Naive thymus-derived CD4-positive, alpha-beta T cell (primary cell): ENCODE measurements at places on chromosomes 11 and 22. TPM values are rescaled to one million over a fixed set of nuclear protein-coding genes. Genes with fewer than 3 reads are reported as not detected.

The MSANTD2 gene
- 29.5 TPM for total RNA-seq

- DNase-seq = no peak
These were observed 6.8 kb upstream of the CREB3L1 start for GRCh38 chr11:46270684-46271083.

The MMP13 gene
- total RNA-seq = not detected in 2 replicates

- DNase-seq = no peak
These were observed 320.5 kb upstream of the ANO3 start for GRCh38 chr11:26011474-26011873.

DNA sequence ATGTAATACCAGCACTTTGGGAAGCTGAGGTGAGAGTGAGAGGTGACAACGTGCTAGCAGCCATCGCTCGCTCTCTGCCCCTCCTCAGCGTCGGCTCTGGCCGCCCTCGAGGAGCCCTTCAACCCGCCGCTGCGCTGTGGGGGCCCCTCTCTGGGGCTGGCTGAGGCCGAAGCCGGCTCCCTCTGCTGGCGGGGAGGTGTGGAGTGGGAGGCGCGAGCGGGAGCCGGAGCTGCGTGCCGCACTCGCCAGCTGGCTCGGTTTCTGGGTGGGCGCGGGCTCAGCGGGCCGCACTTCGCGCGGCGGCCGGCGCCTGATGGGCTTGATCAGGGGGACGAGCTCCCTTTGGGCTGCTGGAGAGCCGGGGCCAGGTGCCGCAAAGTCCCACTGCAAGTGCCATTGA lies 98.9 kb upstream of the UBASH3B start:
- no peak for DNase-seq

The GALNT18 gene
- not detected for total RNA-seq

- DNase-seq = no peak
These were observed 19.2 kb upstream of the OR56A3 start for GRCh38 chr11:5922749-5923426.

DNA sequence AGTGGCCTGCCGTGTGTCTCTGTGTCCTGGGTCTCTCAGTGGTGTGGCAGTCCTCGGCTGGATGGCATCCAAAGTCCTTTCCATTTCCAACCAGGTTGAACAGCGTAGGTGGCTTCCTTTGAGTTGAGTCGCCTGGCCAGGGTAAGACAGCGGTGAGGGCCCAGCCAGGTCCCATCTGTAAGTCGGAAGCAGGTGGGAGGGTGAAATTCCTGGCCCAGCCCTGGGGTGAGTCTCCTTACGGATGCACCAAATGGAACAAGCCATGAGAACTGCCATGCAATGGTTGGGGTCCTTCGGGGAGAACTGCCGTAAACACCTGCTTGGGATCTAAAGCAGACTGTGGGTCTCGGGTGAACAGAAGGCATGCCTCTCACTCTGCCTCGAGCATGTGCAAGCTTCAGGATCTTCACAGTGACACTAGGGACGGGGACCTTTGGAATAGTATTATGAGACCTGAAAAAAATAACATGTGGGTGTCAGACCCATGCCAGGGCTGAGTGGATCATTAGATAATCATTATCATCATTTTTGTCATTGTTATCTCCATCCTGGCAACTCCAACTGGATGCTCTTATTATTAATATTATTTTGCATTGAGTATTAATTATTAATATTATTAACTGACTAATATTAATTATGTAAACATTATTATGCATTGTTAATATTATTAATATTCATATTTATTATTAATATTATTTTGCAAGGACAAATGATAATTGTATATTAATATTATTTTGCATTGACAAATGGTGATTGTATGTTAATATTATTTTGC lies 57.7 kb upstream of the LINC01488 start:
- DNase-seq = no peak

The SLC6A5 gene
- total RNA-seq = not detected in 2 replicates

- DNase-seq = no peak
These were observed 4.8 kb downstream of the VPS26B start for GRCh38 chr11:134229126-134229790.

DNA sequence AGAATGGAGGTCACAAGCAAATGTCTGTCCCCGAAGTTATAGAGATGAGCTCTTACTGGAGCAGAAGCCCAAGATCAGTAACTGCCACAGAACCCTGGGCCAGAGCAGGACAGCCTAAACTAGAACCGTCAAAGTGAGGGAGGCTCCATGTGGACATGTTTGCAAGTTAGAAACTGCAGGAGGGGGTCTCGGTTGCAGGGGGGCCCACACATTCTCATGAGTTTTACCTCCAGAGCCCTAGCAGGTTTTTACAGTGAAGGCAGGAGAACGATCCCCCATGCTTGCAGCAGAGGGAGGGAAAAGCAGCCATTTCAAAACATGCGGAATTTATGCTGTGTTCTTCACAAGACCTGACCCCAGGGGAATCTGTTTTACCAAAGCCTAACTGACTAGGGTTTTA lies 133.5 kb upstream of the B3GAT1 start:
- no peak for DNase-seq

GRCh38 chr11:85718991-85719807 lies 33.2 kb upstream of the CCDC89 start:
- no peak for DNase-seq

DNA sequence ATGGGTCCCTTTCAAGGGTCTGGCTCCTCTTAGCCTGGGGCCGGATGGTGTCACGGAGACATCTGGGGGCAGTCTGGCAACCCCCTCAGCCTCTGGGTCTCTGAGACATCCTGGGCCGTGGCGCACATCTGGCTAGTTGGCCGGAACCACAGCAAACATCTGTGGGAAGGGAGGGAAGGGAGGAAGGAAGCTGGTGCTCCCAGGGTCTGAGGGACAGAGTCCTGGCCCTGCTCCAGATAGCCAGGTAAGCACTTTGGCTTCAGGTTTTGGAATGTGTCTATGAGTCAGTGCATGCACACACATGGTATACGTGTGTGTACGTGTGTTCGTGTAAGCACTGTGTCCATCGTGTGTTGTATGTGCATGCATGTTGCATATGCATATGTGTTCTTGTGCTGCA lies 225.1 kb downstream of the MN1 start:
- no peak for DNase-seq

GRCh38 chr22:40418366-40419201 lies 48.2 kb downstream of the SGSM3 start:
- no peak for DNase-seq

DNA sequence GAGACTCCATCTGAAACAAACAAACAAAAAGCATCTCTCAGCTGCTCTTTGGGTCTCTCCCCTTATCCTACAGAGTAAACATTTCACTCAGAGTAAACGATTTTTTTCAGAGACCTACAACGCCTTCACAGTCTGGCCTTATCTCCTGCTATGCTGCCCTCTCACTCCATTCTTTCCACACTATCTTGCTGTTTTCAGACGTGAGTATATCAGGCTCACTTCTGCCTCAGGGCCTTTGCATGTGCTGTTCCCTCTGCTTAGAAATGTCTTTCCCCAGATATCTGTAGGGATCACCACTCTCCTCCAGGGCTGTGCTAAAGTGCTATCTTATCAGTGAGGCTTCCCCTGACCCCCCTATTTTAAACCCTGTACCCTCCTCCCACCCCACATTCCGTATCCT lies 6.5 kb downstream of the RIBC2 start:
- DNase-seq = no peak

DNA sequence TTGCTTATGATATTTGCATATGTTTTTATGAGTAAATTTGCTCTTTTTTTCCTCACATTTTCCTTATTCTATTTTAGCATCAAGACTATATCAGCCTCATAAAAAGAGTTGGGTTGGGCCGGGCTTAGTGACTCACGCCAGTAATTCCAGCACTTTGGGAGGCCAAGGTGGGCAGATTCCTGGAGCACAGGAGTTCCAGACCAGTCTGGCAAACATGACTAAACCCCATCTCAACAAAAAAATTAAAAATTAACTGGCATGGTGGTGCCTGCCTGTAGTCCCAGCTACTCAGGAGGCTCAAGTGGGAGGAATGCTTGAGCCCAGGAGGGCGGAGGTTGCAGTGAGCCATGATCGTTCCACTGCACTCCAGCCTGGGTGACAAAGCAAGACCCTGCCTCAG lies 148.8 kb upstream of the ANO5 start:
- DNase-seq = no peak

The OSBPL5 gene
- total RNA-seq = 44.8 TPM

DNA sequence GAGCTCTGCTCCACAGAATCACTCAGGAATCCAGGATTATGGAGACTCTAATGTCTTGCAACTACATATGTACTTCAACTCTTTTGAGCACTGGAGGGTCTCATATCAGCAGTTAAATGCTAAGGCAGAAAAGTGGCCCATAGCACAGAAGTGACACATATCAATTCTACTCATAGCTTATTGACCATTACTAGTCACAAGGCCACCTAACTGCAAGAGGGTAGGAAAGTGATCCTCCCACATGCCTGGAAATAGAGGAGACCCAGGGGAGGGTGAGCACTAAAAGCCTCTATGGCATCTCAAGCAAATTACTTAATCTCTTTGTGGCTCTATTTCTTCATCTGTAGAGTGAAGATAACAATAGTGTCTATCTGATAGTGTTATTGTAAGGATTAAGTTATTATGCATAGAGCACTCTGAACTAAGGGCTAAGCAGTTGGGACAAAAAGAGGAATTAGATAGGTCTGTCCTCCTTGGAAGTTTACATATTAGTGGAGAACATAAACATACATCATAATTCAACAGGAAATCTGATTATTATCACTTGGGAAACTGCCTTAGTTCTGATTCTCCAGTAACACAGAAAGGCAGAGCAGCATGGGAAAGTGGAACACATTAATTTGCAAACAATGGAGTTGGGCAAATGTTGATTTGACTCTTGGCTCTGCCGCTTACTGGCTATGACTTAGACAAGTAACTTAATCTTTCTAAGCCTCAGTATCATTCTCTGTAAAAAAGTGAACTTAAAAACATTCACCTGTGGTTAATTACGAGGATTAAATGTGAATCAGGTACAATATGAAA lies 25.1 kb upstream of the USP47 start:
- no peak for DNase-seq

The FGF3 gene
- not detected for total RNA-seq

GRCh38 chr11:35593143-35593542 lies 25.1 kb upstream of the FJX1 start:
- DNase-seq = no peak

DNA sequence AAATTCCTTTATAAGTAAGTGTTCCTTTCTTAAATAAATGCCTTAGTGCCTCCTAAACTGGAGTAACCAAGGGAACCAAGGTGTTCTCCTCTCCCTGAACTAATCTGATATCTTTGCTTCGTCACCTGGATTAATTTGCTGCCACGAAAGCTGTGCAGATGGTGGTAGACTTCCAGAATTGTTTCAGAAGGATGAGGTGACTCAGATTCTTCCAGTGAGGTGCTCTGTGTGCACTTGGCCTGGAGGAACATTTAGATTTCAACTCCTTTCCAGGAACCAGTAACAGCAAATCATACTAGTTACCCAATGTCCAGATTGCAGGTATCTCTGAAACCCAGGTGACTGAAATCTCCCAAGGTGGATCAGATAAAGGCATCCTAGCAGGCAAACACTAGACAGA lies 181.9 kb downstream of the FAT3 start:
- DNase-seq = no peak

GRCh38 chr22:47474895-47475294 lies 712.4 kb downstream of the TBC1D22A start:
- no peak for DNase-seq

DNA sequence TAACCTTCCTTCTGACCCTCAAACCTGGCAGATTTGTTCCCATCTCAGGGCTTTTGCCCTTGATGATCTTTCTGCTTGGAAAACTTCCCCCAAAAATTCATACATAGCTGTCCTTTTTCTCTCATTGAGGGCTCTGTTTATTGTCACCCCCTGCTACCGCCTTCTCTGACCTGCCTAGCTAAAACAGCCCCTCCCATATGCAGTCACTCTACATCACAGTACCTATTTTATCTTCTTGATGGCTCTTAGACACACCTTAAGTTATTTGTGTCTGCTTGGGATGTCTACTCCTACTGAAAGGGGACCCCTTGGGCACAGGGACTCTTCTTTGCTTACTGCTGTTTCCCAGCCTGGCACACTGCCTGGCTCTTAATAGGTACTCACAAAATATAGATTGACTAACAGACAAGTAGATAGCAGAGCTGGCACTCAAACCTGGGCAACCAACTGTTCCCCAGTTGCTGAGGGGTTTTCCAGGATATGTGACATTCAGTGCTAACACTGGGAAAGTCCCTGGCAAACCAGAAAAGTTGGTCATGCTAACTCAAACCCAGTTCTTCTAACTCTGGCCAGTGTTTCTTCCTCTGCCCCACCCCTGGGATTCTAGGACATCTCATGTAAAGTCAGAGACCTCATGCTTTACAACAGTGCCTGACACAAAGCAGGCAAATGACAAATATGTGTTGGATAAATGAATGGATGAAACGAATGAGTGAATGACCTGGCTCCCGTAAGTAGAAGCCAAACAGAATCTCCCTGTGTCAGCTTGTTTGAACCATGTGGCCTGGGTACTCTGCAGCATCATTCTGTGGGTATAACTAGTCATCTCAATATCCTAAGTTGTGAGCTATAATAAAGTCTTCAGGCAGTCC lies 19.8 kb upstream of the FJX1 start:
- peak; percentile 28 for DNase-seq

DNA sequence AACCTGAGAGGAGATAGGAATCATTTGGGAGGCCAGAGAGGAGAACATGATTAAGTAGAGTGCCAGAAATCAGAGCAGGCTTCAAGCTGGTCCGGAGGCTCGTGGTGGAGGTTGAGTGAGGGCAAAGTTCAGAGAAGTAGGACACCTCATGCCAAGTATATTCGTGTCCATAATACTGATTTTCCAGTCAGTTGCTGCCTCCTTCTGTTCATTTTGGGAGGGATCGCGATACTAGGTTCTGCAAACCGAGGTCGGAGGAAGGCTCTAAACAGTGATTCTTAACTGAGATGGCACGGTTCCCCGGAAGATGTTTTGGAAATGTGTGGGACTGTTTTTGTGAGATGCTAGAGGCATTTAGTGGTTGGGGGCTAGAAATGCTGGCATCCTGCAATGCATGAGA lies 13.6 kb upstream of the CD3E start:
- peak; percentile 47 for DNase-seq

The PATE4 gene
- not detected for total RNA-seq

- DNase-seq = no peak
These were observed 92.5 kb downstream of the CEP164 start for GRCh38 chr11:117420143-117420485.

GRCh38 chr22:35637254-35637653 lies 11.0 kb upstream of the APOL6 start:
- no peak for DNase-seq

DNA sequence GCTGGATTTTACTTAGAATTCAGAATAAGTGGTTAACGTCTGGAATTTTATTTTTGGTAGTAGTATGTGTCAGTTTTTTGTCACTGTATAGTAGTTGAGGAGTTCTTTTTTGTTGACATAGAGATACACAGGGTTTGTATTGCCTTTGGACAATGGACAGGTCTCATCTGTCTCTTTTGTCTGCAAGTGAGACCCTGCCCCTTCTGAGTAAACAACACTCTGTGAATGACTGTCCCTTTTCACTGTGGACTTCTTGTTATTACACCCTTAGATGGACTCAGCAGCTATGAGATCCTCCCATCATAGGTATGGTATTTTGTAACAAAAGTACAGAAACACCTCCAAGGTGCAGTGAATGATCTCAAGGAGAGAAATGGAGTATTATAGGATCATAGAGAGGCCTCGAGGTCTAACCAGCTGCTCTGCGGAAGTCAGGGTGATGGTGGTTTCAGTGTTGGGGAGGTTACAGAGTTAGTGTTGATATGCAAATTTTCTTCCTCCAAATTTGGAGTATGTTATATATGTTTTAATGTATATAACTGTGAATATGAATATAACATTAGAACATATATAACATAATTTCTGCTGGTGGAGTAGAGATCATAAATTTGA lies 7.8 kb downstream of the PPP6R3 start:
- DNase-seq = no peak

- no peak for DNase-seq
These were observed 1376.4 kb downstream of the TBC1D22A start for GRCh38 chr22:48138855-48139254.

GRCh38 chr11:43119275-43119970 lies 192.4 kb upstream of the API5 start:
- DNase-seq = no peak
